ENCODE measurements at places on chromosomes 2 and 18.

DNA sequence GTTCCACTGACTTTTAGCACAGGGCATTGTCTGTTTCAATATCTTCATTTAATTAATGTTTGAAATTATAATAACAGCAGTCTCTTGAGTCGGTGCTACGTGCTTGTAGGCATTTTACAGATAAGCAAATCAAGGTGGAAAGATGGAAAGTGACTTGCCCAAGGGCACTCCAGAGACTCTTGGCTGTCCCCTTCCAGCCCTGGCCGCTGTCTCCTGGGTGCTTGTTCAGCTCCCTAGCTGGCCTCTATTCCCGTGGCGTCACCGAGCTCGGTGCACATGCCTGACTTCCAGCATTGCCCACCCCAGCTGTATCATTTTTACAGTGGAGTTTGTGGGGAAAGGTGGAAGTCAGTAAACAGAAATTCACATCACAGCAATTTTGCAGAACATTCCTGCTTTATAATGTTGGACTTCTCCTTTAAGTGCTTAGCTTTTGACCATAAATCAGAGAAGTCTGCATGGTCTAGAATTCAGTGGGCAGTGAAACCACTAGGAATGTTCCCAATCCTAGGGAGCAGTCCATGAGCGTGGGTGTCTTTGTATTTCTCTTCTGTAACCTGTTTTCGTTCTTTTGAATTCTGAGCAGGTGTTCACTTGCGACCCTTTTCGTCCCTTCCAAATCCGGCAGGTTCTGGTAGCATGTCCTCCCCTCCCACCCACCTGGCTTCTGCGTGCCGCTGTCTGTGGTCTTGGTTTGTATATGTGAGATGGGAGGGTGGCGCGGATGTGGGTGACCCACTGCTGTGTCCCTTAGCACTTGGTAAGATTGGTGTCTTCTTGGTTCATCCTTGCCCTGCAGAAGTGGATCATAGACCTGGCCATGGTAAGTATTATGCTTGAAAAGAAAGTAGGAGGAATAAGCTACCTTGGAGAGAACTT is 8.4 kb downstream of the SLC66A3 start:
- DNase-seq: no peak

GRCh38 chr2:221962186-221962585 is 336.6 kb downstream of the PAX3 start:
- DNase-seq: no peak

GRCh38 chr2:45001869-45002385 is 7.3 kb downstream of the SIX2 start:
- DNase-seq: no peak

- no peak for DNase-seq
Observed at GRCh38 chr2:134293719-134294537, 40.1 kb downstream of the MGAT5 start.

GRCh38 chr18:36843199-36843598 is 14.3 kb downstream of the KIAA1328 start:
- no peak for DNase-seq

DNA sequence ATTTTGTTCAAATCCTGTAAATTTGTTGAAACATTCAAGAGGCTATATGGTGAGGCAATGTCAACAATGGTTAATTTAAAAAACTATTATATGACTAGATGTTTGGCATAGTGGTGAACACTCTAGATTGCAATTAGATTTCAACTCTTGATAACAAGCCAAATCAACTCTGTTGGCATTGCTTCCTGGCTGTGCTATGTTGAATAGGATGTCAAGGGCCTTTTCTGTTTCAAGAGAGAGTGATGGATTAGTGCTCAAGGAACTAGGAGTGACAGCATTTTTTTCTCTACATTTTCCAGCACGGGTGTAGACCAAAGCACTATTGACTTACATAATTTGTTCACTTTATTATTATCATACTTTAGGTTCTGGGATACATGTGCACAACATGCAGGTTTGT is 172.4 kb upstream of the KCNH7 start:
- DNase-seq: peak; percentile 51

GRCh38 chr2:7800031-7800430 is 881.8 kb upstream of the ID2 start:
- no peak for DNase-seq

DNA sequence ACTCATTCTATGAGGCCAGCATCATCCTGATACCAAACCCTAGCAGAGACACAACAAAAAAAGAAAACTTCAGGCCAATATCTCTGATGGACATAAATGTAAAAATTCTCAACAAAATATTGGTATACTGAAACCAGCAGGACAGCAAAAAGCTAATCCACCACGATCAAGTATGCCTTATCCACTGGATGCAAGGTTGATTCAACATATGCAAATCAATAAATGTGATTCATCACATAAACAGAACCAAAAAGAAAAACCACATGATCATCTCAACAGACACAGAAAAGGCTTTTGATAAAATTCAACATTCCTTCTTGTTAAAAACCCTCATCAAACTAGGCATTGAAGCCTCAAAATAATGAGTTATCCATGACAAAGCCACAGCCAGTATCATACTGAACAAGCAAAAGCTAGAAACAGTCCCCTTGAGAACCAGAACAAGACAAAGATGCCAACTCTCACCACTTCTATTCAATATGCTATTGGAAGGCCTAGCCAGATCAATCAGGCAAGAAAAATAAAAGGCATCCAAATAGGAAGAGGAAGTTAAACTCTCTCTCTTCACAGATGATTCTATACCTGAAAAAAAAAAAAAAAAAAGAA is 45.3 kb downstream of the RTTN start:
- DNase-seq: no peak

- DNase-seq: no peak
Observed at GRCh38 chr2:60412620-60413019, 140.8 kb downstream of the BCL11A start.

Data from NCI-H446 (cell line).